ENCODE measurements at places on chromosomes 2 and 18.

DNA sequence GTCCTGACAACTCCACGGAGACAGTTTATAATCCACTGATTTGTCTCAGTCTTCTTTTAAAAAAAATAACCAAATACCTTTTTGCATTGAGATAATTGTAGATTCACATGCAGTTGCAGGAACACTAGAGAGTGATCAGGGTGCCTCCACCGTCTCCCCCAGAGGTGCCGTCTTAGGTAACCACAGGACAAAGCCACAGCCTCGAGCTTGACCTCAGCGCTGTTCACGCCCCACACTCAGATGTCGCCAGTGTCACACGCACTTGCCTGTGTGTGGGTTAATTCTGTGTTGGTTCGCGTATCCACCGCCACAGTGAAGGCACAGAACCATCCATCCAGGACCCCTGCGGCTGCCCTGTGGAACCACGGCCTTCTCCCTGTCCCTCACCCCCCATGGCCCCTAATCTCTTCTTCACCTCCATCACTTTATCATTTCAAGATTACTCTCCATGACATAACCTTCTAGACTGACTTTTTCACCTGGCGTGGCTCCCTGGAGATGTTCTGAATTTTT, 295.0 kb upstream of the HDAC4 start:
- no peak for DNase-seq

DNA sequence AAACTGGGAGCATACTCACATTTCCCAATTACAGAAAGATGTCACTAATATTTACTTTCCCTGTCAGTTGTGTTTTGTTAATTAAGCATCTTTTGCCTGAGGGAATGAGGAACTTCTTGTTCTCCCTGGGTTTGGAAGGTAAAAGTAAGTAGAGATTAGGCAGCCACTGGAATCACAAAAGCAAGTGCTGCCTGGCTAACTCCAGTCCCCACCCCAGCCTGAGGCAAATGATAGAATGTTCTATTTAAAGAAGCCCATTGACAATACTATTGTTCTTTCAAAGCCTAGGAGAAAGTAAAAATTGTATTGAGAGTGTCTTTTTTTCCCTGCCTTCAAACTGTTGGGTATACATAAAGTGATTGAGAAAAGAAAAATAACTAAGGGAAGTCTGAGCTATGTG, 93.8 kb downstream of the MBD2 start:
- no peak for DNase-seq

GRCh38 chr2:201403880-201404279, 46.7 kb upstream of the FLACC1 start:
- DNase-seq: no peak

GRCh38 chr2:13597176-13597575, 880.4 kb downstream of the TRIB2 start:
- no peak for DNase-seq

DNA sequence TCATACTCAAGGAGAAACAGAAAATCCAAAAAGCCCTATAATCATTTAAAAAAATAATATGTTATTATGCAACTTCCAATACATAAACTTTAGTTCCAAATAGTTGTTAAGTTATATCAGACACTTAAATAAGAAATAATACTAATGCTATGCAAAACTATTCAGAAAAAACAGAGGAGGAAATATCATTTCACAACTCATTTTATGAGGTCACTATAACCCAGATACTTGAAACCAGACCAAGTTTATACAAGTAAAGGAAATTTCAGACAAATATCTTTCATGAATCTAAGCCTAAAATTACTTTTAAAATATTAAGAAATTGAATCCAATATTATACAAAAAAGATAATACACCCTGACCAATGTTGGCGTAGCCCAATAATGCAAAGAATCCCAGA, 260.8 kb downstream of the CD226 start:
- DNase-seq: no peak

GRCh38 chr2:42792583-42793333, at the start of gene HAAO:
TSS of gene HAAO (minus strand) at chr2:42792583. CDS start at chr2:42792536, 47 bp downstream.
- DNase-seq: no peak

DNA sequence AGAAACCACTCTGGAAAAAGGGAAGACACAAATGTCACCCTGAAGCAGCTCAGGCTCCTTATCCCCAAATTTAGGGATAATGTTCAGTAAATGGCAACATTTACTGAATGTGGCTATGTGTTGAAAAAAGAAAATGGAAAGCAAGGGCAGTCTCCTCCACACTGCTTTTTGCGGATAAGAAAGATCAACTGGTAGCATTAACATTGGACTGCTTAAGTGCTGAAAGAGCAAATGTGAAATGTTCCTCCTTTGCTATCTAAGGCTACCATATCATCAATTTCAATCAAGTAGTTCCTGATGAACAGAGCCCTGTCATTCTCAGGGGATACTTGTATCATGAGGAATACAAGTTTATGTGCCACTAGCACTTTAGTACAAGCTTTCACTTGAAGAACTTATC, 12.5 kb downstream of the FBXO11 start:
- no peak for DNase-seq

DNA sequence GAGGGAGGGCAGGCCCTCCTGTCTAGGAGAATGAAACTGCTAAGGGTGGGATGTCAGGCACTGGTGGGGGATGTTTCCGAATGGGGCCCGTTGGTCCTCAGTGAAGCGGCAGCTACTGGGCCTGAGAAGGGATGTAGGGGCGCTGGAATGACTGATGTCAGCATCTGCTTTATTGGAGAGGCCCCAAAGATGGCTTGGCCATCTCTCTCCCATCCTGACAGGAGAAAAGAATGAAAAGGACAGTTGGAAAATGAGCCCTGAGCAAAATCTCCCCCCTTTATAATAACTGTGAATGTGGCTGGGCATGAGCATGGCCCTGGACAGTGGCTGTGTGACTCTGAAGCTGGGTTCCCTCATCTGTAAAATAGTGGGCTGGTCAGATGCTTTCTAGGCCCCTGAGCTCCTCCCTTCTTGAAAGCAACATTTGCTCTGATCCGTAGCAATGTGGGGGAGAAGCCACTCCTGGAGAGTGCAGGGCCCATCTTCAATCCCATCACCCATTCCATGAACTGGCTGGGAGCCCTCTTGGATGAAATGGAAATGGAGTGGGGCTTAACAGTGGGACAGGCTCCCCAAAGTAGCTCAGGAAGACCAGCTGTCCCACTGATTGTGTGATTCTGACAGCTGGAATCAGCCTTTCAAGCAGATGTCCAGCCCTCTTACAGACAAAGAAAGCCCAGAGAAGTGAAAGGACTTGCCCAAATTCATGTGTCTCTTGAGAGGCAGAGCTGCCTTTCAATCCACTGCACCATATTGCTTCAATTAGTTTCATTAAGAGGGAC, 232.7 kb upstream of the SMAD2 start:
- no peak for DNase-seq

GRCh38 chr2:175742367-175742766, 259.7 kb downstream of the LNPK start:
- no peak for DNase-seq

DNA sequence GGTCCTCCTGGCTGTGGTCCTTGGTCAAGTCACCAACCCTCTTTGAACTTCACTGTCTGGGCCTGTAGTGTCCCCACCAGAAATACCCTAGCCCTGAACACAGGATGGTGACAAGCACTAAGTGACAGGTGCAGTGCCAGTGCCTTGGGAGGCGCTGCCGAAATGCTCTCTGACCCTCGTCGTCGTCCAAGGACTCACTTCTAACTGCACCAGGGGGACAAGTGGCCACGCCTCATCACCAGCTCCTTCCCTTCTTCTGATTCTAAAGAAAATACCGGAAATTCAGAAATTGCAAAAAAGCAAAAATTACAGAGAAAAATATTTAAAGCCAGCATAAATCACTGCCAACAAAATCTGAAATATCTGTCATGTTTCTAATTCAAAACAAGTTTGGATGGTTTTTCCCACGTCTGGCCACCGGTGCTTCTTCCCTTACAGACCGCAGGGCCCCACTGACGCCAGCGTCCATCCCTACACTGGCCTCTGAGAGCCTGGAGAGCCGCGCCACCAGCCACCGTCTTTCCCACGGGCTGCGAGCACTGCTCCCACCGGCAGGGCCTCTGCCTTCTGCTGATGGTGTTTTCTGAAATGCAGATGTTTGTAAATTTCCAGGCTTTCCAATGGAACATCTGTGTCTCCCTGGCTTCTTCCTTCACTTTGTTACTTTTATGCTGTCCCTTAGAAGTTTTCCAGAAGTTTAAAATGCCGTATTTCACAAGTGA, 37.4 kb upstream of the GPC1 start:
- DNase-seq: no peak

- DNase-seq: no peak
Observed at GRCh38 chr2:53767405-53768241, at the start of gene CHAC2. TSS of gene CHAC2 (plus strand) at chr2:53767804. CDS start at chr2:53767887, 83 bp downstream.

DNA sequence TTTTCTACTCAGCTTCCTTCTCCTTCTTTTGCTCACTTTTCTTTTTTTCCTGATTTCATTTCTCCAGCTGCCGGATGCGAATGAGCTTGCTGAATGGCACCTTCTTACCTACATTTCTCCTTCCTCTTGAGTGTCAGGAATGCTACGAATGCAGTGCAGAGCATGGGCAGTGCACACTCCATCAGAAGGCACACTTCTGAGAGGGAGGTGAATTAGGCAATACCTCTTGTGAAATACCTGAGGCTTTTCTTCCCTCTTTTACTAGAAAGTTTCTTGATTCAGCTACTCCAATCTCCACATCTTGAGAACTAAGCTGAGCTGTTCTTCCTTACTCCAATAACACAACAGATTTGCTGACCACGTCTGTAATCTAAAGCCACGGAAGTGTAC, 51.1 kb downstream of the PLEKHM3 start:
- no peak for DNase-seq

DNA sequence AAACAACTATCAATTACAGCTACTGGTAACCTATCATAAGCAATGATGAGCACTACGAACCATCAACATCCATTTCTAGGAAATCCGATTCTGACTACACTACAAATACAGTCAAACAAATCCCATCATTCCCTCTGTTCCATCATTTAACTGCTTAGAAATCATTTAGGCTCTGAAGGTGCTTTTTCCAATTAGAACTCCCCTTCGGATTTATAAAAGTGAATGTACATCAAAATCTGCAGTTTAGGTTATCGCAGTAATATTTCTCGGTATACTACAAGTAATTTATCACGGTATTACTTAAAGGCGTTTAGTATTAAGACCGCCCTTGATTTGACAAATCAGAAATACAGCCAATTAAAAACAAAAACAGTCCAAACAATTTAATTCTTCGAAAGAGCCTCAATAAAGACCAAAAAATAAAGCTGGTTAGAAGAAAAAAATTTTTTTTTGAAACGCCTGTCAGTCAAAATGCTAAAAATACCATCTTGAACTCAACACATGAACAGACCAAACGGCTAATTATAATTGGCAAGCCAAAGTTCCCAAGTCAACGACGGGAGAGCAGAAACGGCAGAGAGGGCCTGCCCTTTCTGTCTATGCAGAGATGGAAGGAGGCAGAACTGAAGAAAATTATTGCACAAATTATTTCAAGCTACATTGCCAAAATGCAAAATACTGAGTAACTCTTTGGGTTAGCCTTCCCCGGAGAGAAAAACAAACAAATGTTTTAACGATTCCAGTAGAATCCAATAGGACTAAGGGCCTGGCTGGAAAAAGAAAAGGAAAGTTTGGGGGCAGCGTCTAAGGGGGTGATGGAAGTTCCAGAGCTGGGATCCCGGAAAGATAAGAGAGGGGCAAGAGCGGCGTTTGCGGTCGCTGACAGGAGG, 1.2 kb downstream of the VPS54 start:
- DNase-seq: no peak

DNA sequence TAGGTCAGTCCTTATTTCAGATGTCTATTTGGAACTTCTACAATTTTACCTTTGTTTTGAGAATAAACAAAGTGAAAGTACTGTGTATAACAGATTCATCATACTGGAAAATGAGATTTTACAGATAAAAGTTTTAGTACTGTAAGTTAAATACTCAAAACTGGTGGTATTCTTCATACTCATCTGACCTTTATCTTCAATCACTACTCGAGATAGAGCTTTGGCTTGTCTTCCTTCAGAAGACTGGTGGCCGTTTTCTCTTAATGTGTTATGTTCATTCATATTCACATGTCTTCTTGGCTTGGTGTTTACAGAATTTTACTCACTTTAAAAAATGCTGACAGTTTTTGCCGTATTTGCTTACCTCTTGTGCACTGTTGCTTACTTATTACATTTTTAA, 2.1 kb downstream of the SPOPL start:
- no peak for DNase-seq

GRCh38 chr2:10544252-10544651, 96.1 kb upstream of the ODC1 start:
- DNase-seq: no peak

DNA sequence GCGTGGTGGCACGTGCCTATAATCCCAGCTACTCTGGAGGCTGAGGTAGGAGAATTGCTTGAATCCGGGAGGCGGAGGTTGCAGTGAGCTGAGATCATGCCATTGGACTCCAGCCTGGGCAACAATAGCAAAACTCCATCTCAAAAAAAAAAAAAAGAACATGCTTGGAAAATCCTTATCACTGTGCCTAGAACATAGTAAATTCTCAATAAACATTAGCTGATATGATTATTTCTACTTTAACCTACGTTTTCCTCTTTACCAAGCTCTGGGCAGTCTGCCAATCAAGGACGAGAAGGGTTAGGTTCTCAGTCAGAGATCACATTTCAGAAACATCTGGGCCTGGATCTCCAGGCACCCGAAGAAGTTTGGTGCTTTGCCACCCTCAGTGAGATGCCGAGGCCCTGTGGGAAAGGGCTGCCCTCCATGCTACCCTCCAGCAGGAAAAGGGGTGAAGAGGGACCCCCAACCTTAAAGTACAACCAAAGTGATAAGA, 107.7 kb downstream of the BCL11A start:
- DNase-seq: no peak

- DNase-seq: no peak
Observed at GRCh38 chr18:12460874-12461273, 53.1 kb downstream of the PRELID3A start.

DNA sequence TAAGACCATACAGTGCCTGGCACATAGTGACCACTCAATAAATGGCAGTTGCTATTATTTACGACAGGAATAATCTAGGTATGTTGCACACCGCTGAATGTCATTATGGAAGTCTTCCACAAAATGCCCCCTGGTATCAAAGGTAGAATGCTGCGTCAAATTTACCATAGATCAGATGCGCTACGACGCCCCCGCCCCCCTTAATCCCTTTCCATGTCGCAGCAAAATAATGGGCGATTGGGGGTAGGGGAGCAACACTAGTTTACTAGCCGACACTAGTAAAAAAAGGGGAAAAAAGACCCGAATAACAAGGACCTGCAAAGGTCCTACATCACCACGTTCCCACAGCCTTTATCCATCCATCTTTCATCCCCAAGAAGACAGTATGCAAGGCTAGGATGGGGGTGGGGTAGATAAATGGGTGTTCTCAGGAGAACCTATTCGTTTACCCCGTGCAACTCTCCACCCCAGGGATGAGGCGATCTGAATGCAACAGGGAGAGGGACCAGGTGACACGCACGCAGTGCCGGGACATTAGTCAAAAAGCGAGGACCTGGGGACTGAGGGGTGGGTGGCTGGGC, 455 bp downstream of the PREPL start:
- no peak for DNase-seq

- no peak for DNase-seq
Observed at GRCh38 chr2:230974096-230974913, 21.6 kb upstream of the SPATA3 start.

Data from AG09319 (cell line).